Adrenal gland (tissue), 19 donors: ENCODE measurements at places on chromosomes 3 and 15.

- DNase-seq = peak; percentile 71
Observed at GRCh38 chr3:184687363-184688015, 24.4 kb downstream of the MAGEF1 start.

DNA sequence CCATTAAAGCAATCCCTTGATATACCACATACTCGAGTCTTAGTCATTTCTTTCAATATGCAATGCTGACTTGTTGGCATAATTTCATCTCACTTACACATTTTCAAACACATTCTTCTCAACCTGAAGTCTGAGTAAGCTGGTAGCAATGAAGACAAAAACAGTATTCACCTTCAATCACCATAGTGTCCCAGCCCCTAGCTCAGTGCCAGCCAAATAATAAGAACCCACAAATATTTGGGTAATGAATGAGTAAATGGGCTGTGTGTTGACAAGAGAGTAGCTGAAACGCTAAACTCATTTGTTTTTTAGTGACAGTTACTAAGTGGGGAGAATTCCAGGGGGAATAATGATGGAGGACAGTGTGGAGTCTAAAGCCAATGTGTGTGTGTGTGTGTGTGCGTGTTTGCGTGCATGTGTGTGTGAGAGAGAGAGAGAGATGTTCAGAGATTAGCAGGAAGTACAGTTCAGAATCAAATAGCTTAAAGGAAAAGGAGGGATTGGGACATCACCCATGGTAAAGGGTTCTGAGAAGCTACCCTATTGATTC, 165.7 kb downstream of the GAP43 start:
- no peak for DNase-seq

- DNase-seq = peak; percentile 2
Observed at GRCh38 chr3:176430244-176431037, 766.8 kb downstream of the TBL1XR1 start.

- no peak for DNase-seq
Observed at GRCh38 chr3:153972862-153973261, 148.3 kb upstream of the ARHGEF26 start.

DNA sequence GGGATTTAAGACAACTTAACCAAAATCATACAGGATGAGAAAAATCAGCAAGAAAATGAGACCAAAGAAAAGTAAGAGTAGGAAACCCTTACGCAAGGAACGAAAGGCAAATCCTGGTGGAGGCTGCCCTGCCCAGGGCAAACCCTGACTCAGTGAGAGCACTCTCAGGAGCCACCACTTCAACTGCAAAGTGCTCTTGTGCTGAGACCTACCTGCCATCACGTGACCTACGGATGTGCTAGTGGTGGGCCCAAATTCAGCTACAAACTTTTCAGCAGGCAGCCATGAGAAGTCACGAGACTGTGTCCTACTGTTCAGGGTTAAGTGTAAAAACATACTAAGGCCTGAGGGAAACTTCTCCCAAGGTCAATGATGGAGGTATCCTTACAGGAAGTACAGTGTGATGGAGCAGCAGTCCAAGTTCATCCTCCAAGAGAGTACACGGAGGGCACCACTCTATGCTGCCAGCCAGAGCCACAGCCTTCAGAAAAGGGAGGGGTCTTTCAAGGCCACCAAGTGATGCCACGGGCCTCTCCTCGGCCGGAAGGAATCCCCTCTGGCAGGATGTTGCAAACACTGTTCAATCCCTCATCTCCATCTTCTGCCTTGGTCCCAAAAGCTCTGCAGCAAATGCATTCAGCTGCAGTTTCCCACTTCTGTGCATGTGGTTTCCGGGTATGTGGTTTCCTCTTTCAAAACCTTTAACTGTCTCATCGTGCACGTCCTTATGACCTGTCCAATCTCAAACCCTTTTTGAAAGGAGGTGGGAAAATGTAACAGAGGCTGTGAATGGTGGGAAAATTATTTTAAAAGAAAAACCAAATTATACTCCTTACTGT, 9.5 kb downstream of the CHSY1 start:
- no peak for DNase-seq

- no peak for DNase-seq
Observed at GRCh38 chr3:49930922-49931321, 1.3 kb upstream of the MON1A start.

DNA sequence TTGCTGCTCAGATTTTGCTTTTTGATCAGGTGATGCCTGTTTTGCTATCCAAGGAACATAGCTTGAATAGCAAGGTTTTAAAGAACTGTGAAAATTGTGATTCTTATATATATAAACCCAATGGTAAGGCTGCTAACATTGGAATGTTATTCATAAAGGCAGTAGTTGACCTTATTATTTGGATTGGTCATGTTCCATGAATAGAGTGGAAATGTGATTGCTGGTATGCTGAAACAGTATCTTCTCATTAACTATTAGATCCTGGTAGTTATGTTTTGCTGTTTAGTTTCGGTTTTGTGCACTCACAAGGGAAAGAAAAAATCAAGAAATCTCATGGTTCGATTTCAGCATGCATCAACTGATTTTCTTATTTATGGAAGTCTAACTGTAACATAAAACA, 78.7 kb upstream of the NPHP3 start:
- no peak for DNase-seq

DNA sequence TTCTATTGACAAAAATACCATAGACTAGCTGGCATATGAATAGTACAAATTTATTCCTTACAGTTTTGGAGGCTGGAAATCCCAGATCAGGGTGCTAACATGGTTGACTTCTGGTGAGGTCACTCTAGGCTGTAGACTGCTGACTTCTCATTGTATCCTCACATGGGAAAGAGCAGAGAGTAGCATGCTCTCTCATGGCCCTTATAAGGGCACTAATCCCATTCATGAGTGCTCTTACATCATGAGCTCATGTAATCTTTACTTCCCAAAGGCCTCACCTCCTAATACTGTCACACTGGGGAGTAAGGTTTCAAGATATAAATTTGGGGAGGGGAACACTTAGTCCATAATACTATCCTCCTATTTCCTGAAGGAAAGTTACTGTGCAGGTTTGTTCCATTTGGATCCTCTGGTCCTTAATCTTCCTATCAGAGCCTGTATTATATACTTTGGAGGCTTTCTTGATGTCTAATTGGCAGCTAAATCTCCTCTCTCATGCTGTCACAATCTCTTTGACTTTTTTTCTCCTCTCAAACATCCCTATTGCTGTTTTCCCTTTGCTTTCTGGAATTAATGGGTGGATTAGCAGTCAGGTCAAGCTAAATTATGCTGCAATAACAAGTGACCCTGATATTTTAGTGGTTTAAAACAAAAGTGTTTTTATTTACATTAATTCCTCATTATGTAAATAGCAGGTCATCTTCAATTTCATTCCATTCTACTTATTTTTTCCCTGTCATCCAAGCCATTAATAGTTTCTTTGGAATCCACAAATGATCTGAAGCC, 23.1 kb upstream of the LEKR1 start:
- no peak for DNase-seq

DNA sequence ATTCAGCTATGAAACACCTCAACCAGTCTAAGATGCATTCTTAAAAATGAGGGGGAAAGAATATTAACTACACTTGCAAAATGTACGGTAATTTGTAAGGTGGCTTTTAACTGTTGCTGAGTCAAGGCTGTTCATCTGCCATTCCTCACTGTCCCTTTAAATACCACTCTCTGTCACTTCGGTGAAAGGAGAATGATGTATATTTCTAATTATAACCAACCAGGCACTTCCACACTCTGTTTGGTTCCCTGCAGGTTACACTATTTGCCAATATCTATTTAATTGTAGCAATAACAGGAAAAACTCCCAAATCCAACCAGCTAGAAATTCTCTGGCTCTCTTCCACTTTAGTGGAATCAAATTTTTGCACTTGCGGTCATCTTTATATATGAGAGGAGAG, 70.5 kb upstream of the SLCO3A1 start:
- no peak for DNase-seq

DNA sequence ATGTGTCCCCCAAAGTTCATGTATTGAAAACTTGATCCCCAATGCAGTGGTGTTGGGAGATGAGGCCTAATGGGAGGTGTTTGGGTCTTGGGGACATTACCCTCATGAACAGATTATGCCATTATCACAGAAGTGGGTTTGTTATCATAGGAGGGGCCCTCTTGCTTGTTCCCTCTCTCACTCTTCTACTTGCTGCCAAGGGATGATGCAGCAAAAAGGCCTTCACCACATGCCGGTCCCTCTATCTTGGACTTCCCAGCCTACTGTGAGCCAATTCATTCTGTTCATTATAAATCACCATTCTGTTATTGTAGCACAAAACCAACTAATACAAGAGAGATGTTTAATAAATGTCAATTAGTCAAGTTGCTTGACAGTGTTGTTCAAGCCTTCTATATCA, 47.2 kb downstream of the FAM227B start:
- DNase-seq = no peak

GRCh38 chr15:39788108-39788507, 5.5 kb upstream of the FSIP1 start:
- DNase-seq = no peak

- DNase-seq = no peak
Observed at GRCh38 chr3:42557854-42558253, 23.9 kb downstream of the SEC22C start.

GRCh38 chr3:196555295-196555694, 13.1 kb downstream of the WDR53 start:
- no peak for DNase-seq

DNA sequence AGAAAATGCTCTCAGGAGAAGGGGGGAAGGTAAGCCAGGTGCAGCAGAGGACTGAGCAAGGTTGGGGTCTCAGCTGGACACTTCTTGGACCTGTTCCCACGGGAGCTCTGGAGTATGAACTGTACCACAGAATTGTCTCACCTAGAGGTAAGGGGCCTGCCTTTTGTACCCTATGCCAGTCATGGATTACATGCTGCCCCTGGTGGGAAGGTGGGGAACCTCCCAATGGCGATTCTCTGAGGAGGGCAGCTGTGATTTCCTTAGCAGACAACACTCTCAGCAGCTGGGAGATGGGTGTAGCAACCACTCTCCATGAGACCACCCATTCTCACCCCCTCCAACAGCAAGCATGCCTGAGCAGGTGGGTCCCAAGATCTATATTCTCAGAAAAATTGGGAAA, 329.4 kb upstream of the CTNNB1 start:
- no peak for DNase-seq

DNA sequence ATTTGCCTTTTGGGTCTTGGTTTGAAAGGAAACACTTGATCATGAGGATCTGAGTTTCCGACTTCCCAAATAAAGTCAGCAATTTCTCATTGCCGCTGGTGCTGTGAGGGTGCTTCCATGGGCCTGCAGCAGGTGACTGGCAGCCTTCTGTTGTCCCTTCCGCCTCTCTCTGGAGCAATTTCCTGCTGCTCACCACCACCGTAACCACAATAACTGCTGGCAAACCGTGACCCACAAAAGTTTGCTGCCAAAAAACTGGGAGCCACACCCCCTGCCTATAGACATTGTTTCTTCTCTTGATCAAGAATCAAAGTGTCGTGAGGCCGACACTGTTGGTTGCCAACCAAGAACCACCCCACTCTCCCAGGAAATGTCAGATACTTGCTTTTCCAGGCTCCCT, 164.0 kb downstream of the NR2F2 start:
- no peak for DNase-seq

DNA sequence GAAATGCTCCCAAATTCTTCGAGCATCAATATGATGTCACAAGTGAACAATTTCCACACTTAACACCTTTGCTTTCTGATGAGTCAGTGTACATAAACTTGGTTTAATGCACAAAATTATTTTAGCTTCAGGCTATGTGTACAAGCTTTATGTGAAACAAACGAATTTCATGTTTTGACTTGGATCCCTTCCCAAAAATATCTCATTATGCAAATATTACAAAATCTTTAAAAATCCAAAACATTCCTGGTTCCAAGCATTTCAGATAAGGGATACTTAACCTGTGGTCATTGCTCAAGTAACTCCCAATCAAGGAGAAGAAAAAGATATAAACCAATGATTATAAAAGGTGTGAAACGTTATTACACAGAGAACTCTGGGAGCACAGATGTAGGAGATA, 25.2 kb downstream of the RAB5A start:
- no peak for DNase-seq
